ENCODE measurements at places on chromosomes 1 and 21.

GRCh38 chr1:2250721-2251281 is 22.7 kb downstream of the SKI start:
- DNase-seq, result no peak

DNA sequence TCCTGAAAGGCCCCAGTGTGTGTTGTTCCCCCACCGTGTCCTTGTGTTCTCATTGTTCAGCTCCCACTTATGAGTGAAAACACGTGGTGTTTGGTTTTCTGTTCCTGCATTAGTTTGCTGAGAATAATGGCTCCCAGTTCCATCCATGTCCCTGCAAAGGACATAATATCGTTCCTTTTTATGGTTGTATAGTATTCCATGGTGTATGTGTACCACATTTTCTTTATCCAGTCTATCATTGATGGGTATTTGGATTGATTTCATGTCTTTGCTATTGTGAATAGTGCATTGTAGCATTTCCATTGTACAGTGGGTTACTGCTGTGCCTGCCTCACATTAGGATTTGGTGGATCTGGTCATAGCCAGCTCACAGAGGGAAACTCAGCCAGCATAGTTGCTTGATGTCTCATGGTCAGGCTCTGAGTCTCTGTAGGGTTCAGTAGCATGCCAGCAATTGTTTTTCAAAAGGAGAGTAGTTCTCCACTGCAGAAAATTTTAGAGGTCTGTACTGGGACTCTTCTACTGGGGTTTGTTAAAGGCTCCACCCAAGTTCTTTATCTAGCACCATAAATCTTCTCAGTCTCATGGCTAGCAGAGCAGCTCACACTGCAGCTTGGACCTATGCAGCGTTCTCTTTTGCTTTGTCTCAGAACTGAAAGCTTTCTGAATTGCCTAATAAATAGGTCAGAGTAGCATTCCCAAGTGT is 41.0 kb downstream of the RUNX3 start:
- no peak for DNase-seq

DNA sequence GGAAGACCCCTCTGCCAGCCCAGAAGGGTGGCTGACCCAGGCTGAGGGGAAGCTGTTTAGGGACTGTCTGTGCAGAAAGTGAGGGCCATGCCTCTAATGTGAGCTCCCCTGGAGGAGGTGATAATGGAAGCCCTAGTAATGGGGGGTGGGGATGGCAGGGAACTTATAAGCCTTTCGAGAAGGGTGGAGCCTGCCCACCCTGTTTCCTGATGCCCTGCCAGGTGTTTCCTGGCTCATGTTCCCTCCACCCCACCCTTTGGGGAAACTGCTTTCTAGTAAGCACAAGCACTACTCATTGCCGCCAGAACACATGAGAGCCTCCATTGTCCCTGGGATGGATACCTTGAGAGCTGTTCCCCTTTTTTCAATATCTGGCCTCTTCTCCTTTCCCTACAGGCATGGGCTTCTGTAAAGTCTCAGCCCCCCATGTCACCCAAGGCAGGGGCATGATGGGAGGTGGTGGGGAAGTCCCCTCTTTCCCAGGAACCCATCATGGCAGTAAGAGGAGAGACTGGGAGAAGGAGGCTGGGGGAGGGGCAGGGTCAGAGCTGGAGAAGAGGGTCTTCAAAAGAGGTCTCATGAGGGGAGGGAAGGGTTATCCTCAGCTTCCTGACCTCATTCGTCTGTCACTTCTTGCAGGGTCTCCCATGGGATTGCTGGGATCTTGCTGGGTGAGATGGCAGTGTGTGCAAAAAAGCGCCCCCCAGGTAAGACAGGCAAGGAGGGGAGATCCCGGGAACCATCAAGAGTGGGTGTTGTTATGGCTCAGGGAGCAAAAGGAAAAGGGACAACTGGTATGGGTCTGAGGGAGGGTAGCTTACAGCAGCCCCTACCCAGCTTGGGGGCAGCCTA is 2.4 kb downstream of the ATP8B2 start:
- no peak for DNase-seq

GRCh38 chr1:80673935-80674597 is 1126.7 kb upstream of the ADGRL2 start:
- no peak for DNase-seq

- DNase-seq, result no peak
Measured at GRCh38 chr1:177880339-177880891, 89.4 kb downstream of the SEC16B start.

DNA sequence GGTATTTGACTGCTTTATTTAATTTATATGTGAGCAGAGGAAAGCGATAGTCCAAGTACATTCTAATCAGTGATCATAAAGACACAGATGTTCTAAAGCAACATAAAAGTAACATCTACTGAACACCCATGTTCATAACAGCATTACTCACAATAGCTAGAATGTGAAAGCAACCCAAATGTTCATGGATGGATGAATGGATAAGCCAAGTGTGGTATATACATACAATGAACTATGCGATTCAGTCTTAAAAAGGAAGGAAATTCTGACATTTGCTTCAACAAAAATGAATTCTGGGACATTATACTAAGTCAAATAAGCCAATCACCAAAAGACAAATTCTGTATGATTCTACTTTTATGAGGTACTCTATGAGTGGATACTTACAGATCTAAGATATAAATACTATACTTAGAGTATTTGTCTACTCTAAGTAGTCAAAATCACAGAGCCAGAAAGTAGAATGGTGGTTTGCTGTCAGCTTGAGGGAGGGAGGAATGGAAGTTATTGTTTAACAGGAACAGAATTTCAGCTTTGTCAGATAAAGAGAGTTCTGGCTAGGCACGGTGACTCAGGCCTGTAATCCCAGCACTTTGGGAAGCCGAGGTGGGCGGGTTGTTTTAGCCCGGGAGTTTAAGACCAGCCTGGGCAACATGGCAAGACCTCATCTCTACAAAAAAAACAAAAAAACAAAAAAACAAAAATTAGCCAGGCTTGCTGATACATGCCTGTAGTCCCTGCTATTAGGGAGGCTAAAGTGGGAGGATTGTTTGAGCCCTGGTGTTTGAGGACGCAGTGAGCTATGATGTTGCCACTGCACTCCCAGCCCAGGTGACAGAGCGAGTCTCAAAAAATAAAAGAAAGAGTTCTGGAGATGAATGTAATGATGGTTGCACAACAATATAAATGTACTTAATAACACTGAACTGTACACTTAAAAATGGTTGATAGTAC is 79.7 kb upstream of the ARHGAP29 start:
- no peak for DNase-seq

- DNase-seq, result no peak
Measured at GRCh38 chr1:20430355-20431175, 55.4 kb downstream of the CAMK2N1 start.

GRCh38 chr1:77228836-77229235 is 9.6 kb upstream of the PIGK start:
- no peak for DNase-seq

DNA sequence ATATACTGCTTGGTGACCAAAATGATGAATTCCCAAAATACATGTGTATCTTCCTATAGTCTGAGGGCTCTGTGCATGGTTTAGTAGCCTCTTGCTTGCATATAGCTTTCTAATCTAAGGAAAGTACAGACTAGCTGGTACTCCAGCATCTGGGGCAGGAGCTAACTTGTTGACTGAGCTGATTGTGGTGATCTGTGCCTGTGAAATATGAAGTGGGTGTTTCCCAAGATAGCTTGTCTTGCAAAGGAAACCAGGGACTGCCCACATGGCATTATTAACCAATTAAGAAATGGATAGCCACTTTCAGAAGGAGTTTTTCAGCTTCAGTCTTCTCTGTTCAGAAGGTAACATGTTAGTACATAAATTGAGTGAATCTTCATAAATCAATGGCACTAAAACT is 219.8 kb downstream of the NEGR1 start:
- DNase-seq, result no peak

DNA sequence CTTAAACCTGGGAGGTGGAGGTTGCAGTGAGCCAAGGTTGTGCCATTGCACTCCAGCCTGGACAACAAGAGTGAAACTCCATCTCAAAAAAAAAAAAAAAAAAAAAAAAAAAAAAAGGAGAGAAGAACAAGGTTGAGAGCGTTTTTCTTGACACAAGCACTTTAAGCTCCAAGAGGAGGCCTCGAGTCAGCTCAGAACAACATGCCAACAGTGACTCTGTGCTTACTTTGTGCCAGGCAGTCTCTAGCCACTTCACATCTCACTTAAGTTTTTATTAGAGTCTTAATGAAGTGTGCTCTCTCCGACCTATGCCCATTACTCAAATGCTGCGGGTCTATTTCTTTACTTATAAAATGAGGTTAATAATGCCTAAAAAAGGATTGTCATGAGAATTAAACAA is 13.0 kb downstream of the ATP1A1 start:
- DNase-seq, result no peak

GRCh38 chr21:29896884-29897283 is 42.9 kb downstream of the GRIK1 start:
- DNase-seq, result no peak

- no peak for DNase-seq
Measured at GRCh38 chr1:159279773-159280172, 22.4 kb upstream of the FCER1A start.

- no peak for DNase-seq
Measured at GRCh38 chr1:46595127-46595526, 8.9 kb downstream of the MKNK1 start.

DNA sequence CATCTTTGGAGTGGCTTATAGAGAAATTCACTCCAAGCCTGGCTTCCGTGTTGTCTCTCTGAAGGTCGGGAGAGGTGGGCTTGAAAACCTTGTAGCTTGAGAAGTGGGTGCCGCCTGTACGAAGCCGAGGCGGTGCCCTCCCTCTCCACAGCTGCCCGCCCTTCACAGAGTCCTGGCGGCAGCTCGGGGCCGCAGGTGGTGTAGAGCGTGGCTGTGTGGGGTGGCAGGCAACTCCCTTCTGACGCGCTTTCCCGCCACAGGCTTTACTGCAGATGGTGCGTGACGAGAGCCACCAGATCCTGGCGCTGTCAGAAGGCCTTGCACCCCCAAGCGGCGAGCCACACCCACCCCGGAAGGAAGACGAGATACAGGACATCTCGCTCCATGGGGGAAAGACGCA is 33.1 kb upstream of the DIP2A start:
- peak; percentile 46 for DNase-seq

GRCh38 chr1:208587110-208587509 is 342.9 kb upstream of the PLXNA2 start:
- no peak for DNase-seq

DNA sequence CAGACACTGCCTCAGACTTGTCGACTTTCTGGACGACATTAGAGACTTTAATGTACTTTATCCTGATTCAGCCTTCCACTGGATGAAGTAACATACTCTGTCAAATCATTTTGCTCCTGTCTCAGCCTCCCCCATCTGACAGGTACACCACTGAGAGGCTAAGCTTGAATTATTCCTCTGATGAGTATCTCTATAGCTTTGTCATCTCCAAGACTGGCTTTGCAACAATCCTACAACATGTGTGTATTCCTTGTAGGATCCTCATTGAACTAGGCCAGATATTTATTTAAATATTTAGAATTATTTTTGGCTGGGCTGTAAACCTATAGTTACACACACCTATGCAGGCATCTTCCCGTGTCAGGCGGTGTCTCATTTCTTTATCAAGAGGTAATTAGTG is 1.1 kb upstream of the TRIM58 start:
- no peak for DNase-seq

GRCh38 chr1:169896013-169896412 is 2.3 kb upstream of the SCYL3 start:
- no peak for DNase-seq

GRCh38 chr1:244239261-244239770 is 188.2 kb downstream of the ZBTB18 start:
- no peak for DNase-seq

DNA sequence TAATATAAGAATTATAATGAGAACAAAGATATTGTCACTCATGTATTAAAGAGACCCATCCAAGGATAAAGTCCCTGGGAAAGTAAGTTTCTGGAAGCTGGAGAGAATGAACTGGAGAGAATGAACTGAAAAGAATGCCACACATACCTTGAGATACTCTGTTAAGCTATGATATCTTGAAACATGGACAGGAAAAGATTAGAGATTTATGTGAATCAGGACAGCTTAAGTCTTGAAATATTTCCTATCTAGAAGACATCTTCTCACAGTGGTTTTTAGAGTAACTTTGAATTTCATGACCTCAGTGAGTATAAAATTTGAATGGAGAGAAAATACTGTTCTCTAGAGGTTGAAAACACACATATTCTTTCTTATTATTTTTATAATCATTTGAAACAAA is 201.3 kb upstream of the HMCN1 start:
- DNase-seq, result no peak

GRCh38 chr1:219397511-219397910 is 215.4 kb downstream of the ZC3H11B start:
- no peak for DNase-seq

DNA sequence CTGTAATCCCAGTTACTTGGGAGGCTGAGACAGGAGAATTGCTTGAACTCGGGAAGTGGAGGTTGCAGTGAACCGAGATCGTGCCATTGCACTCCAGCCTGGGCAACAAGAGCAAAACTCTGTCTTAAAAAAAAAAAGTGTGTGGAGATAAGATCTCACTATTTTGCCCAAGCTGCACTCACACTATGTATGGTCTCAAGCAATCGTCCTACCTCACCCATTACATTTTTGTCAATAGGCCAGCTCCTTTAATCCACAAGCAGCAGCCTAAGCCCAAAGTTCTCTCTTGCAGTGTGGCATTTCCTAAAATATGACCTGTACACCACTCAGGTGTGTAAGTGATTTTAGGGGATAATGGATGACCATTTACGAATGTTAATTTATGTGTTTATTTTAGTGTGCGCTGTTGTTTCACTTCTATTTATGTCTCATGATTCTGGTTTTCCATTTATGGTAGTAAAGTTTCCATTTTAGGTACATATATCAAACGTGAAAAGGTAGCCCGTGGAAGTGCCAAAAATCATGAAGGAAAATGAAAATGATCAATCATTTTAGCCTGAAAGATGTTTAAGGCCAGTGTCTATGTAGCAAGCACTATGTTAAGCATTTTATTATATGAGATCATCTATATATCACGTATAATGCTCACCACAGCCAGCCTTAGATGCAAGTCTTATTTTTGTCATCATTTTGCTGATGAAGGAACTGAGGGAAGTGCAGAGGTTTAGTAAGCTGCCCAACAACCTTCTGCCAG is 5.6 kb downstream of the LCK start:
- DNase-seq, result no peak

GRCh38 chr1:25004355-25004754 is 74.3 kb upstream of the RUNX3 start:
- no peak for DNase-seq
